ENCODE measurements at places on chromosomes 12 and 14.

DNA sequence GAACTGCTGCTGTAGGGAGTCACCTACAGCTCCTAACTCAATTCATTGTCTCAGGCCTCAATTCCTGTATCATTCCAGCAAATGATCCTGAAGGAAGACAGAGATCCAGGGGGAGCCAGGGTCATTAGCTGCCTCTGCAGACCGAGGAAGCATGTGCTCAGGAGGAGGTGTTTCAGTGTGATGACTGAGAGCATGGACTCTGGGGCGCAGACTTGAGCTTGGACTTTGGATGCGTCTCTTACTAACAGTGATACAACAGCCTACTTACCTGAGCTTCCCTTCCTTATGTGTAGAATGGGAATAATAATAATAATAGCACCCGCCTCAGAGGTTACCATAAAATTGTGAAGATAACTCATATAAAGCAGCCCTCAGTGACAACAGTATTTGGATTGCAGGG, 92.0 kb upstream of the USP44 start:
- DNase-seq = no peak

DNA sequence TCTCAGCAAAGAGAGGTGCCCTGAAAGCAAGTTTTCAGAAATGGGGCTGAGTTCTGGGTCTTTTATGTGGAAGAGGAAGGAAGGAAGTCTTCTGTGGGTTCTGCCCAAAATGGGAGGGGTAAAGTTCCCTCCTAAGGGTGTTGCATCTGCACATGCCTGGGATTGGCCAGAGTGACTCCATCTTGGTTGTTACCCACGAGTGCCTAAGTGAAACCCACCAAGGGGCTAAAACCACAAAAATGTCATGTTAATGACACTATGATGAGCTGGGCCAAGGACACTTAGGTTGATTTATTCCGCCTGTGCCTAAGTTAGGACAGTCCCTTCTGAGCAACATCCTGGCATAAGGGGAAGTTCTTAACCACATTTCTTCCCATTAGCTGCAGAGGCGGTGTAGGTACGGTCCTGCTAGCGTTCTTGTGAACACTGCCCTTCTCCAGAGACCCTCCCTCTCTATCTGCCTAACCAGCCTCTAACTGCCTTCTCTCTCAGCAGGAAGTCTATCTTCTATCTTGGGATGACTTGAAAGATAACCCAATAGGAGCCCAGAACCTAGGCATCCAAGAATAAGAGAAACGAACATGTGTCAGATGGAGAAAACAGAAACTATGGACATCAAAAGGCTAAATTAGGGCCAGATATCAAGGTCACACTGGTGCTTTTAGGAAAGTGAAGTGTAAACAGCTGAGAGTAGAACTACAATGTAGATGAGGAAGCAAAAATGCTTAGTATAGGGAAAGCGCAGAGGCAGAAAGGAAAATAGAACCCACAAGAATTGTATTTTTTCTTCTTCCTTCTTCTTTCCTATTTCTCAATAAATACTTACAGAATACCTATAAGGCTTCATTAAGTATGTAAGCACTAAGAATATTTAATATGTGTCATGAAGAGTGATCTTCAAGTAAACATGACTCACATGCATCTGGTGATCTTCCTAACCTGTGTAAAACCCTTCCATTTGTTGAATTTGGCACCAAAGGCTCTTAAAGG, 104.2 kb upstream of the AMN1 start:
- DNase-seq = no peak

DNA sequence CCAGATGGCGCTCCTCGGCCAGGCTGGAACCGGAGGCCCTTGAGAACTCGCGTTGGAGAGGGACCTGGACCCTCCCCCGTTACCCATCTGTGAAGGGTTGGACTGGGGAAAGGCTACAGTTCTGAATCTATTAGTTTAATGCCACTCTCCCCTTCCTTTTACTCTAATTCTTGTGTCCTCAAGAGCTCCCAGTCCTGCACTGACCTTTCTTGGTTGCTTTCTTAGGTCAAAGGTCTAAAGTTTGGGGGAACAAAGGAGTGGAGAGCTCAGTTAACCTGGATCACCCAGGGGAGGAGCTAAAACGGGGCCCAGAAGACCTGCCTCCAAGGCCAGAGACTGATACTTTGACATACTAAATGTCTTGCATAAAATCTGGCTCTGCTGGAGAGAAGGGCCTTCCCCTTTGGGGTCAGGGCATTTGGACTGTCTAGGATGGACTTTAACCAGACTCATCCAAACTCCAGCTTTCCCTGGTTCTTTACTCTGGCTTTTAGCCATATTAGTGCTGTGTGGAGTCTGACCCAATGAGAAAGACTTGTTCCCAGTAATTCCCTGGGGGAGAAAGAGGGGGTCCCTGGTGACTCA, 923 bp upstream of the MLF2 start:
- DNase-seq = no peak

DNA sequence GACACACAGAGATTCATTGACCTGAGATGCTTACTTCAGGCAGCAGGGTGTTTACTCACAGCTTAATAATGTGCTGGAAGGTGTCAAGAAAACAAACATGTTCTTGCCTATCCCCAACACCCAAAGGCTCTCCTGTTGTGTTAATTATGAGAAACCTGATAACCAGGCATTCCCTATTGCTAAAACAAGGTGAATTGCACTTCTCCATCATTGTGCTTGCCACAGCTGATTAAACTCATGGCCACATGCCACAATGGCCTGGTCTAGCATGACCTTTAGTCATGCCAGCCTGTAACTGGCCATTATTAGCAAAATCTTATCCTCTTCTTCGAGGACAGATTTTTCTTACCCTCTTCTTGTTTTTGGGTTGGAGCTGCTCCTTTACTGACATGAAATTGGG, 21.4 kb downstream of the SMOC1 start:
- DNase-seq = no peak

DNA sequence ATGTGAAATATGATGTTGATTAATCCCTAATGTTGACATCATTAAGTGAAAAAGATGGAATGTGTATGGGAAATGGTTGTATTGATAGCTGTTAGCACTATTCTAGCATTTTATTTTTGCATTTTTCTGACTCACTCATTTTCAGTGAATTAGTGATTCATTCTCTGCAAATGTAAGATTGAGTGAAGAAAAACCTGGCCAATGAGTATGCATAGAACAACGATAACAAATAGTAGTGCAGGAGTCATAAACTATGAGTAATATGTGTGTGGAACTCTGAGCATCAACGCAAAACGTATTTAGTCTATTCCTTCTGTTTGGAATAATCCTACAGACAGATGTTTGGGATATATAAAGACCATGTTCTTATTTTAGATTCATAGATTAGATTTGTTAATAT, 76.3 kb upstream of the RTL1 start:
- no peak for DNase-seq

DNA sequence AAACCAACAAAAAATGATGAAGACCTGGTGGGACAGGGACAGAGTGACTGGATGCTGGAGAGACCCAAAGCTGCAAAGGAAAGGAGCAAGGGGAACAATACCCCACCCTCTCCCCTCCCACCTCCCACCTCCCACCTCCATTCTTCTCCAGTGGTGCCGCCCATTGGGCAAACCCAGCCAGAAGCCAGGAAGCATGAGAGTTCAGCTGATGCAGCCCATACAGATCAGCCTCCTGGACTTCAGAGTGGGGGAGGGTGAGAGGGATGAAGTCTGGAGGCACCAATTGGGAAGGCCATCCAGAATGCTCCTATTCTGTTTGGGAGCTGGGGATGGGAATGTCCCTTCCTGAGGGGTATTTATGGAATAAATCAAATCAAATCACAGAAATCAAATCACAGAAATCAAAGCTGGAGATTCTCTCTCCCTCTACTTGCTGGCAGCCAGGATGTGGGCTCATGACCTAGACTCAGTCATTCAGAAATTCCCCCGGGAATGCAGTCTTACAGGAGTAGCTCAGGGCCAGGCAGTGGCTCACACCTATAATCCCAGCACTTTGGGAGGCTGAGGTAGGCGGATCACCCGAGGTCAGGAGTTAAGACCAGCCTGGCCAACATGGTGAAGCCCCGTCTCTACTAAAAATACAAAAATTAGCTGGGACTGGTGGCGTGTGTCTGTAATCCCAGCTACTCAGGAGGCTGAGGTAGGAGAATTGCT, 31.1 kb downstream of the IRF2BPL start:
- no peak for DNase-seq

DNA sequence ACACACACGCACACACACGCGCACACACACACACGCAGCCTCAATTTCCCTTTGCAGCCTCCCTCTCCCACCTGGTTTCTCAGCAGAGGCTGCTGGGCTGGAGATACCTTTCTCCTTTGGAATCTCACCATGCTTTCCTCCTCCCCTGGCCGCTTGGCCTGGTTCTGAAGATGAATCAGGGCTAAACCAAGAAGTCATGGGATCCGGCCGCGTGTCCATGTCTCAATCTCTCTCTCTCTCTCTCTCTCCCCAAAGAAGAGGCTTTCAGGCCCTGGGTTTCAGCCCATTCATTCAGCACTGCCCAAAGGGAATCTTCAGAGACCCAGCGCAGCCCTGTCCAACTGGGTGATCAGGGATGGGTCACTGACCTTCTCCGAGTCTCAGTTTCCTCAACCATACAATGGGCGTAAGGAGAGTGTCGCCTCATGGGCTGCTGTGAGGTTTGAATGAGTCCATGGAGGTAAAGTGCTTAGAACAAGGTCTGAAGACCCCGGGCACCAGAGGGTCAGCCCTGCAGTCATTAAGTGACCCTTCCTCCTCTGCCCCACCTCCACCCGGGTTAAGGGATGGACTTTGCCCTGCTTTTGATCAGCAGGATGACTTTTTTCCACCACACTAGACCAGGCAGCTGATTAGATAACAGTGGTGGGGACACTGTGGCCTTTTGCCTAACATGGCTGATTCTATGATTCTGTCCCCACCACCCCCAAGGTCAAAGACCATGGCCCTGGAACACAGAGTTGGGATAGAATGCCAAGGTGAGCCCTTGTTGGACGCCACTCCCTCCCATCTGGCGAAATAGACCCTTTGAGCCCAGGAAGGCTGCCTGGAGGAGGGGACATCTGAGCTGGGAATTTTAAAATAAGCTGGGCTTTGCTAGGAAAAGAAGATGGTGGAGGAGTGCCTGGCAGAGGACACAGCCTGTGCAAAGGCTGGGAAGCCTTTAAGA, 42.1 kb downstream of the SCARB1 start:
- no peak for DNase-seq
